NCI-H446 (cell line): ENCODE measurements at places on chromosomes 4 and X.

DNA sequence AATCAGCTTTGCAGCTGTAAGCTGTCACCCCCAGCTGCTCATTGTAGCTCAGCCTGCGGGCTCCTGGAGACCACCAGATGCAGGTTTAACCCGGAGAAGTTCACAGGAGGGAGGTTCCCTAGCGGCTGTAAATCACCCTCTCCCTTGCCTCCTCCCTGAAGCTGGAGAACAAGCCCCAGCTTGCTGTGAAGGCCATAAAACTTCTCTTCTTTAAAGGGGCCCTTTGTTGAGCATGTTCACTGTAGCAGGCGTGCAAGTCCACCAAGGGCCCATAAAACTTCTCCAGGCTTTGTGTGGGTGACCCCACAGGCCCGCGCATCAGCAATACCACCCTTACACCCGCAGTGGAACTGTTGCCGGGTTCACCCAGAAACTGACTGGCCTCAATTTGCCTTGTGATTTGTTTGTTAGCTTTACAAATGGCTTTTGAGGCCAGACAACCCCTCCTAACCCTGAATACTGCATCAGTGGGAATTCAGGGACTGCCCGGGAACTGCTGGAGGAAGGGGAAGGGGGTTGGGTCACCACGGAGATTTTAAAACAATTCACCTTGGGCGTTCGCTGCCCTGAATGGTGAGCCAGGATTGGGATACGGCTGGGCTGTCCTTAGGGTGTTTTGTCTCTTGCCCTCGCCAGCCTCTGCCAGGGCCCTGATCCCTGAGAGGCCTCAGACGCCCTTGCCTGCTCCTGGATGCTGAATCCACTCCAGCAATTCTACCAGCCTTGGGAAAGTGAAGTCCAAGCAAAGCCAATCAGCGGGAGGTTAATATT, 49.5 kb upstream of the ATP6AP2 start:
- DNase-seq, result no peak

GRCh38 chrX:119240356-119240755, 4.3 kb downstream of the PGRMC1 start:
- DNase-seq, result no peak

- DNase-seq, result no peak
Measured at GRCh38 chr4:26055855-26056254, 141.8 kb downstream of the SMIM20 start.

DNA sequence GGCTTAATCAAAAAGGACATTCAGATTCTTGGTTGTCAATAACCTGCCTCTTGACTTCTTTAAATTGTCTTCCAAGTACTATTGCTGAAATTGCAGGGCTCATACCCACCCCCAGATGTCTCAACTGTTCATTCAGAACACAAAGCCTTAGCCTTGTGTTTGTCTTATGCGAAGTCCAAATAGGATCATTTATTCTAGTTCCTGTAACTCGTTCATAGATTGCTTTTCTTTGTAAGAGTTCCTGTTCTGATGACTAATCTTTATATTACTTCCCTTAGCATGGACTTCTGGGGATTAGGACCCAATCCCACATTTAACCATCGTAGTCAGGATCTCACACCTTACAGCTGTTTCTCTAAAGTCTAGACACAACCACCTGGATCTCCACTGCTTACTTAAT, 226.0 kb downstream of the VEGFC start:
- DNase-seq, result no peak

DNA sequence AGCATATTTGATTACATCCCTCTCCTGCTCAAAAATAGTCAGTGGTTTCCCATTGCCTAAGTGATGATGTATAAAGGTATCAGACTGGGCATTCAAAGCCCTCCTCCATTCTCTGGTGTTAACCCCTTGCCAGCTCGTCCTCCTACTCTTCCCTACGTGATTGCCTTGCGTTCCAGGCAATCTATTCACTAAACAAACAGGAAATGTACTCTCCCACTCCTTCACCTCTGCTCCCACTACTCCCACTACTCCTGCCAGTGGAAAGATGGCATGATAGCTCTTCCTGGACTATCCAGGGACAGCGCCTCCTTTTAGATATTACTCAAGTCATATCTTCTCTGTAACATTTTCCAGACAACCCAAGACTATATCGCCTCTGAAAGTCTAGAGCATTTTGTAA, 5.8 kb downstream of the DGAT2L6 start:
- DNase-seq, result no peak

GRCh38 chrX:54042609-54043021, 1.7 kb downstream of the PHF8 start:
- no peak for DNase-seq

GRCh38 chrX:22025751-22026150, 6.4 kb upstream of the PHEX start:
- DNase-seq, result no peak

DNA sequence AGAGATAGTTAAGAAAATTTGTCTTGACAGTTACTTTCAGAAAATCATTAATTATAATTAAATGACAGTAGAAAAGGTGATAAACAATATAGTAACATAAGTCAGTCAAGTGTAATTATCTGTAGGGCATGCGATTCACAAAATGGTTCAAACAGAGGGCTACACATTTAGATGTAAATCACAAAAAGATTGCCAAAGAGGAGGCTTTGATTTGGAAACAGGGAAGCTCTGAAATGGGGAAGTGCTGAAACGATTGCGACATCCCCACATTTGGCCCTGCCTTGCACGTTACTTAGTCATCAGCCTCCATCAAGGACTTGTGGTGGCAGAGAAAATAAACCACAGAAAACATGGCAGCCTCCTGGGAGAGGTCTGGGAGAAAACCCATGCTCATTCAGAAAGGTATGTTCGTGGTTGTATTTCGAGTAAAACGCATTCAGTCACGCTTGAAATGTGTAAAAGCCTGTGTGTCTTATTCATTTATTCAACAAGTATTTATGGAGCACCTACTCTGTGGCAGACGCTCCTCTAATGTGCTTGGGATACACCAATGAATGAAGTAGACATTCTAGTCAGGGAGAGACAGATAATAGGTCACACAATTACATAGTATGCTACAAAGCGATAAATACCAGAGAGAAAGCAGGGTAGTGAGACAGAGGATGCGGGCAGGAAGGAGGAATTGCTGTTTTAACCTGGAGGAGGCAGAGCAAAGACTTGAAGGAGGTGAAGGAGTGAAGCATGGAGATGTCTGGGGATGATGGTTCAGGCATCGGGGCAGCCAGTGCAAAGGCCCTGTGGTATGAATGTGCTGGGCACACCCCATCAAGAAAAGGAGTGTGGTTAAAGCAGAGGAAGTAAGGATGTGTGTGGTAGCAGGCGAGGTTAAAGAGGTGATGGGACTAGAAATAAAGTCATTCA, 7.8 kb downstream of the RBM47 start:
- no peak for DNase-seq

DNA sequence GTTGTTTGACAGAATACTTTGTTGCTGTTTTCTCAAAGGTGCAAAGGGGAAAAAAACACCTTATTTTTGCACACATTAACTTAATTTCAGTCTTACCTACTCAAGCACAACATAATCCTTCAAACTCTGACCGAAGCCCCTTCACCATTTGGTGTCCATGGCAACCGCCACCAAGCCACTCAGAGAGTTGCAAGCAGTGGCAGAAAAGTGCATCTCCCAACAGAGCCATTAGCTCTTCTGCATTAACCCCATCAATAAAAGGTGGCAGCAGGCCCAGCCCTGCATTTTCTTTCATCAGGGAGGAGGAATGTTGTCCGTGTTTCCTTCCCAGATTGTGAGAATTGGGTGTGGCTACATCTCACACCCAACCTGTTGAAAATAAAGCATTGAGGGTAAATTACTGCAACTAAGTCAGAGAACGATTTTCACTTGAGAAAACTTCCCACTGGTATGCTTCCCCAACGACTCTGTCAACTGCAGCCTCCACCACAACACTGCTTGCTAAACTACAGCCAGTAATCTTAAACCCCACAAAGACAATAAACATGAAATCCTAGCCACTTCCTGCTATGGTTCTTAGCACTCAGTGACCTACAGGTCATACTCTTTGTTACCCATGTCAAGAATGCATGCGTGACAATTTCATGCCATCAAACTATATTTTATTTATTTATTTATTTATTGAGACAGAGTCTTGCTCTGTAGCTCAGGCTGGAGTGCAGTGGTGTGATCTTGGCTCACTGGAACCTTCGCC, 154.0 kb downstream of the GRIA3 start:
- DNase-seq, result no peak

DNA sequence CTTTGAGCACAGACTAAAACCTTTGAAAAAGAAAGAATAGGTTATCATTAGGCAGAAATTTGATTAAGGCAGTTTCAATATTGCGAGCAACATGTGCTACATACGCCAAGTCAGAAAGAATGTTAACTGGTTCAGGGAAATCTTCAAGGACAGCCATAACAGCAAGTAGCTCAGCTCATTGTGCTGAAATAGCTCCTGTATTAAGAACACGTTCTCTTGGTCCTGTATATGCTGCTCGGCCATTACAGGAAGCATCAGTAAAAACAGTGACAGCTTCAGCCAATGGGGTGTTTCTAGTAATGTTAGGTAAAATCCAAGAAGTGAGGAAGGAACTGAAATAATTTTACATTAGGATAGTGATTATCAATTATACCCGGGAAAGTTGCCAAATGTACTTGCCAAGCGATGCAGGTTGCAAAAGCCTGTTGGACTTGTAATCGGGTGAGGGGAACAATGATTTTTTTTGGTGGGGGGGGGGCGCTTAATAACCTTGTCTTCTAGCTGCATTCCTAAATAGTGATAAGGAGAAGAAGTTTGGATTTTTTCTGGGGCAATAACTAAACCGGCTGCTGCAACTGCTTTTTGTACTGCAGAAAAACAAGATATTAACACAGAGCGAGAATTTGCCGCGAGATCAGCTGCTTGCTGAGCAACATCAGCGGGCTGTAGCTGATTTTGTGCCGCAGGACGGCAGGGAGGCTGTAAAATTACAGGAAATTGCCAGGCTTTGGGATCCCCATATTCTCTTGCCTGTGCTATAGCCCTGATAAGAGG, 49.4 kb upstream of the RASSF6 start:
- no peak for DNase-seq

DNA sequence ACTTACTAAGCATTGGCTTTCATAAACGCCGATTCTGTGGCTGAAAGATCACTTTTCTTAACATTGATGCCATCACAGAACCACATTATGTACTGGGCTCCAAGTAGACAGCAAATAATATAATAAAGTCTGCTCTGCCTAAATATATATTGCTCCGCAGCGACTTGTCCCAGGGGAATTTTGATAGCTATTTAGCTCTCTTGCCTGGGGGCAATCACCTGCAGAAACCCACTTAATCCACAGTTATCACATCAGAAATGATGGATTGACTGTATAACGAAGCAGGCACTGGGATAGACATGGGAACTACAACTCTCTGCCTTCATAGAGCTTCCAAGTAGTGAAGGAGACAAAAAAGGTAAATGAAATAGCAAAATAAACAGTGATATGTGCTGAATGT, 48.0 kb upstream of the MYOZ2 start:
- no peak for DNase-seq

DNA sequence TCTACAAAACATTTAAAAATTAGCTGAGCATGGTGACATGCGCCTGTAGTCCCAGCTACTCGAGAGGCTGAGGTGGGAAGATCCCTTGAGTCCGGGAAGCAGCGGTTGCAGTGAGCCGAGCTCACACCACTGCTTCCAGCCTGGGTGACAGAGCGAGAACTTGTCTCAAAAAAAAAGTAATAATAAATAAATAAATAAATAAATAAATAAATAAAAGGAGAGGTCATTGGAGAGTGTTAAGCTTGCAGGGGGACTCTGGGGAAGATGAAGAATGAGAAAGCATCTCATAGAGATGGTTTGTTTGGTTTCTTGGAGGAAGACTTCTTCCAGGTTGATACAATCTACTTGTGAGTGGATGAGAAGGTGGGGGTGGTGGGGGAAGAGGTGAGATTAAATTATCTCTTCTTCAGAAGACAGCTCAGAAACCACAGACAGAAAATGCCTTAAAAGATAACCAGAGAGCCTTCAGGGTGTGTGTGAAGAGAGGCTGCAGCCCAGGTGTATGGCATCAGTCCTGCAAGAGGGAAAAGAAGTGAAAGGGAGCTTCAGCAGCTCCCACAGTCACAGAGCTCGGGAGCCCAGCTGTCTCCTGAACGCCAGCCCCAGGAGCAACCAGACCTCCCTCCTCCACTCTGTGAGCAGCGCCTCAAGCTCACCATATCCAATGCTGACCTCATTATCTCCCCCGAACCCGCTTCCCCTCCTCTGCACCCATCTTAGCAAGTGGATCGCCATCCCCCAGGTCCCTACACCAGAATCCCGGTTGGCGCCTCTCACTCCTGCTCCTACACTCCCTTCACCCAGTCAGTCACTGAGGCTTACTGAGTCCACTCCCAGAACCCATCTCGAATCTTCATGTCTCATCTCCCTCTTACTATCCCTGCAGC, 48.2 kb downstream of the RBM47 start:
- no peak for DNase-seq

DNA sequence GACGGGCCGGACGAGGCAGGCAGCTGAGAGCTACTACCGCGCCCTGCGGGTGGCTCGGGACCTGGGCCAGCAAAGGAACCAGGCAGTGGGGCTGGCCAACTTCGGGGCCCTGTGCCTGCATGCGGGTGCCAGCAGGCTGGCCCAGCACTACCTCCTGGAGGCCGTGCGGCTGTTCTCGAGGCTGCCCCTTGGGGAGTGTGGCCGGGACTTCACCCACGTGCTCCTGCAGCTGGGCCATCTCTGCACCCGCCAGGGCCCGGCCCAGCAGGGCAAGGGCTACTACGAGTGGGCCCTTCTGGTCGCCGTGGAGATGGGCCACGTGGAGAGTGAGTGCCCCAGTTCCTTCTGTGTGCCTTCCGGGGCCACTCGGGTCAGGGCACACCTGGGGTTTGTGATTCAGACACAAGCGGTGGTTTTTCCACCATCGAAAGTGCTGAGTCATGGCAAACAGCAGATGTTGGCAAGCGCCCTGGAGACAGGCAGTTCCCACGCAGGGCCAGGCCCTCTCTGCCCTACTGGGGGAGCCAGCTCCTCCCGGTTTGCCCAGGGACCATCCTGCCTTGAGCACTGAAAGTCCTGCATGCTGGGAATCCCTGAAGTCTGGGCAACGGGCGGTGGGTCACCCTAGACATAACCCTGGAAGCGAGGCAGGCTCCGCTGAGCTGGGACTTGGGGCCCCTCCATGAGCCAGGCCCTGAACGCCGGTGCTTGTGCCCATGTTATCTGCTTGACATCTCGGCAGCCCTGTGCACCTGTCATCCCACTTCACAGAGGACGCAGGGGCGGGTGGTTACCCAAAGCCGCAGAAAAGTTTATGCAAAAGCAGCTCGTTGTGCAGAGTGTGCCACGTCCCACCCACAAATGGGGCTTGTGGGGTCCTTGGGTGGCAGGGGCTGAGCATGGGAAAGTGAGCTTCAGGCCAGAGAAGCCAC, 29.5 kb downstream of the SH3TC1 start:
- no peak for DNase-seq

- no peak for DNase-seq
Measured at GRCh38 chr4:108047199-108047598, 57.5 kb downstream of the HADH start.

DNA sequence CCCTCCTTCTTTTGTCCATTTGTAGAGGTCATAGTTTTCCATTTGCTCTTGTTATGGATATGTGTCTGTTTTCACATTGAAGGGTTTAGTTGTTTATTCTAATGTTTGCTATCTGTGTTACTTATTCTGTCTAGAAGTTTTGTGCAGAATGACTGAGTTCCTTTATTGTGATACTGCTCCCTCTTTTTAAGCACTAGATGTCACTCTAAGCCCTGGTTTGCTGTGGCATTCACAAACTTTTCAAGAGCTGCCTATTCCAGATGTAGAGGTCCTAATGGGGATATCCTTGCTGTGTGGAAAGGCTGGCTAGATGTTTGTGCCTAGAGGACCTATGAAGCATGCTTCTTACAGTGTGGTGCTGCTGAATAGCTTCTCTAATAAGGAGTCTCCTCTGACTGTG, 338.6 kb downstream of the SPIN4 start:
- no peak for DNase-seq

GRCh38 chr4:80265571-80266252, 752 bp upstream of the FGF5 start:
- no peak for DNase-seq
